H54 (cell line): ENCODE measurements at places on chromosomes 5 and 9.

GRCh38 chr5:141780952-141781781 is 97.0 kb downstream of the PCDH1 start:
- DNase-seq, result no peak

DNA sequence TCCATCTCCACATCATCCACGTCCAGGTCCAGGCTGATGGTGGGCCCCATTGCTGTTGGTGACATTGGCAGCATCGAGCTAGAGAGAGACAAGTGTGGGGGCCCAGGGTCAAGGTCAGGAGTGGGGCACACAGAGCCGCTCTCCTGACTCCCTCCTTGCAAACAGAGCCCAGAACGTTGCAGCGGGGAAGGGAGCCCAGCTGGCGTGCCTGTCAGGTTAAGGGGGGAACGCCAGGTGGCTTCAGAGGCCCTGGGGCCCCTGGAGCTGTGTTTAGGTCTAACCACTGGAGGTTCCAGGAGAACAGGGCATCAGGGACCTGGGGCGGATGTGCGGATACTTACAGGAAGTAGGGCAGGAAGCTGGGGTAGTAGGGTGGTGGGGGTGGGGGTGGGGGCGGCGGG is 7.5 kb downstream of the RNF44 start:
- DNase-seq, result no peak

DNA sequence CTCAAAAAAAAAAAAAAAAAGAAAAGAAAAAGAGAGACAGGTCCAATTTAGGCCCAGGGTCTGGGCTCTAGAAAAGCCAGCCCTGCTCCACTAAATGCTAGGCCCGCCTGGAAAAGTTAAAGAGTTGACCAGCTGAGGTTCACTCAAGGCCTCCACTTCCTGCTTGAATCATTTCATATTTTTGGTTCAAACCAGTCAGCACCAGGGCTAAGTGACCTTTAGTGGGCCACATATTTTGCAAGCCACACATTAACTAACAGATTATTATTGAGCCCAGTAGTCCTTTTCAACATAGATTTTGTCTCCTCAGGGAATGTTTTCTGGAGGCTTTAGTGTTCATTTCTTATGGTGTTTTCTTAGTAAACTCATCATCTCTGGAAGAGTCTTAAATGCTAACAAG is 156.6 kb downstream of the TLR4 start:
- DNase-seq, result no peak

- DNase-seq, result no peak
Measured at GRCh38 chr9:5425006-5425628, 12.6 kb downstream of the PLGRKT start.

GRCh38 chr9:38017149-38017884 is 51.7 kb downstream of the SHB start:
- peak; percentile 22 for DNase-seq

DNA sequence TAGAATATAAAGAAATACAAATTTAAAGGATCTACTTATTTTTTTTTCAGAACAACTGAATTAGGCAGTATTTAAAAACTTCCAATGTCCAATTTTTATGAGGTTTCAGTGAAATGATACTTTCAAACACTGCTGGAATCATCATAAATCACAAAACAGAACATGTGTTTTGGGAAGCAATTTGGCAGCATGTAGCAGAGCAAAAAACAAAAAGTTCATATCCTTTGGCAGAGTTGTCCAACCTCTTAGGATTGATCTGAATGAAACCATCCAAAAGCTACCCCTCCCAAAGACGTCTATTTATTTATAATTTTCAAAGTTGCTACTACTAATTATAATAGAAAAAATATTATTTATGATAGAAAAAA is 192.4 kb upstream of the PUM3 start:
- DNase-seq, result no peak

DNA sequence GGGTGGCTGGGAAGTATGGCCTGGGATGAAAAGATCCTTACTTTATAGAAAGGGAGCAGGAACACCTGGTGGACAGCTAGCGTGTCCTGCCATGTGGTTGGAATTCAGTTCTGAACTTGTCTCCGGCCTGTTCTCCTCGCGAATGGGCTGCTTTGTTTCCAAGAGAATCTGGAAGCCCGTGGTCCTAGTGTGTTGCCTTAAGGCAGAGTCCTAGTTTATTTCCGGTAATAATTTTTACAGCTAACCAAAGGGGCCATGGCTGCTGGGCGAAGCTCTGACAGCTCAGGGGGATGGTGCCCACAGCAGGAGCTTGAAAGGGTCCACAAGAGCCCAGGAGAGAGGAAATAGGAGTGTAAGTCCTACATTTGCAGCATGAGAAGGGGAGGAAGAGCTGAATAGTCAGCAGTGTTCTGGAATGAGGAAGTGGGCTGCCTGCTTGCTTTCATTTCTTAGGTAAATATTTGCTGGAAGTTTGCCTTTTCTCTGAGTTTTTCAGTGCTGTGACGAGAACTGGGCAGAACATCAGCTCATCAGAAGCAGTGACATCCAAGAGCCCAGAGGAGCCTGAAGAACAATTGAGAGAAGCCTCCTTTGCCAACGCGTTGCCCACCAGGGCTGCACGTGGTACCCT is 13.1 kb upstream of the IGFBPL1 start:
- no peak for DNase-seq

GRCh38 chr9:38162332-38163211 is 93.5 kb upstream of the SHB start:
- no peak for DNase-seq

- DNase-seq, result no peak
Measured at GRCh38 chr9:133888048-133888808, 103.9 kb downstream of the VAV2 start.

DNA sequence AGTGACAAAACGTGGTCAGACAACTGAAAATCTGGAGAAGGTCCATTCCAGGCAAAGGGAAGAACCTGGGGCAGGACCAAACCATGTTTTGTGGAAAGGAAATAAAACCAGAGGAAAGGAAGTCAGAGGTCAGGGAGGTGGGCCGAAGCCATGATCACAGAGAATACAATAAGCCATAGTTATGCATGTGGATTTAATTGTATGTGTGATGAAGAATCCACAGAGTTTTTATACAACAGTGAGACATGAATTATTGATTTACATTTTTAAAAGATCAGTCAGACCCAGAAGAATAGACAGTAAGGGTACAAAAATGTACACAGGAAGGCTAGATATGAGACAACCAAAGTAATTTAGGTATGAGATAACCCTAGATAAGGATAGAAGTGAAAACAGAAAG is 20.8 kb downstream of the TTC33 start:
- DNase-seq, result peak; percentile 12

DNA sequence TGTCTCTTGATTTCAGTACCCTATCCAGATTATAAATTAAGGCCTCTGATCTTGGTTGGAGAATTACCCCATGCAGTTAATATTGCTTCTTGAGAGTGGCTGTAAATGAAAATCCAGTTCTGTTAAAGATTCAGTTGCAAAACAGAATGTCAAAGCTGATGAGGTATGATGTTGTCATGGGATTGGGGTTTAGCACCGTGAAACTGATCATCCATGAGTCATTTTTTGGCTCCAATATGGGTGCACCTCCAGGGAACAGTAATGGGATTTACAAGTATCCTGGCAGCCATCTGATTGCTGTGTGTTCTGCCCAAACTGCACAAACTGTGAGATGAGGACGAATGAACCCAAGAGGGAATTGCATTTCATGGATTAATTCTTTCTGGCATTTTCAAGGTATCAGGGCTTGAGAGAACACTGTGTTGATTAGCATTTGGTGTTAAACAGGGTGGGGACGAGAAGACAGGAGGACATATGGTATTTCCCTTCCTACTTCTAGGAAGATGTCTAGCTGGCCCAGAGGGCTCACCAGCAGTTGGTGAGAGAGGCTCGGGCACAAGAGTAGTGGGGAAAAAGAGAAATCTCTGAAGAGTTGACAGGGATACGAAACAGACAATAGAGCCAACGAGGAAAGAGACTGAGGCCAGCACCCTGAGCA is 214.7 kb downstream of the GAS1 start:
- peak; percentile 67 for DNase-seq

DNA sequence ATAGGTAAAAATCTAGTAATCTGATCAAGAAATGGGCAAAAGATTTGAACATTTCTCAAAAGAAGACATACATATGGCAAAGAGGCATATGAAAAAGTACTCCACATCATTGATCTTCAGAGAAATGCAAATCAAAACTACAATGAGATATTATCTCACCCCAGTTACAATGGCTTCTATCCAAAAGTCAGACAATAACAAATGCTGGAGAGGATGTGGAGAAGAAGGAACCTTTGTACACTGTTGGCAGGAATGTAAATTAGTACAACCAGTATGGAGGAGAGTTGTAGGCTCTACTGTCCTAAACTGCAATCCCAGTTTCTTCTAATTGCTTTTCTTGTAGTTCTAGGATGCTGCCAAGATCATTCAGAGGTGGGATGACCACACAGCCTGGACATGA is 193.5 kb upstream of the RFX3 start:
- DNase-seq, result no peak

- DNase-seq, result no peak
Measured at GRCh38 chr9:13377171-13377925, 97.9 kb upstream of the MPDZ start.

GRCh38 chr5:169988206-169988605 is 7.9 kb upstream of the INSYN2B start:
- no peak for DNase-seq

DNA sequence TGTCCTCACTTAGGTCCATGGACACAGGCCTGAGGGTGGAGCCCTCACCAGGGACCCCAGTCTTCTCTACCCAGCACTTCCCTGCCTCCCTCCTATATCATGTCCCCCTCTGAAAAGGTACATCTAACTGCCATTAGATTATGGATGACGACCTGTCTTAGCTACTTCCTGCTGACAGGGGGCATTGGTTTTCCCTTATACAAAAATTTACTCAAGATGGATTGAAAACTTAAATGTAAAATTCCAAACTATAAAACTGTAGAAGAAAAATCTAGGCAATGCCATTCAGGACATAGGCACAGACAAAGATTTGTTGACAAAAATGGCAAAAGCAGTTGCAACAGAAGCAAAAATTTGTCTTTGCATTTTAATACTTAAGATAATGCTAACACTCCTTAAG is 623.2 kb upstream of the FAM174A start:
- no peak for DNase-seq

GRCh38 chr9:89706086-89706485 is 101.3 kb downstream of the GADD45G start:
- DNase-seq, result no peak

- DNase-seq, result no peak
Measured at GRCh38 chr9:33458444-33458843, 11.1 kb upstream of the AQP3 start.

DNA sequence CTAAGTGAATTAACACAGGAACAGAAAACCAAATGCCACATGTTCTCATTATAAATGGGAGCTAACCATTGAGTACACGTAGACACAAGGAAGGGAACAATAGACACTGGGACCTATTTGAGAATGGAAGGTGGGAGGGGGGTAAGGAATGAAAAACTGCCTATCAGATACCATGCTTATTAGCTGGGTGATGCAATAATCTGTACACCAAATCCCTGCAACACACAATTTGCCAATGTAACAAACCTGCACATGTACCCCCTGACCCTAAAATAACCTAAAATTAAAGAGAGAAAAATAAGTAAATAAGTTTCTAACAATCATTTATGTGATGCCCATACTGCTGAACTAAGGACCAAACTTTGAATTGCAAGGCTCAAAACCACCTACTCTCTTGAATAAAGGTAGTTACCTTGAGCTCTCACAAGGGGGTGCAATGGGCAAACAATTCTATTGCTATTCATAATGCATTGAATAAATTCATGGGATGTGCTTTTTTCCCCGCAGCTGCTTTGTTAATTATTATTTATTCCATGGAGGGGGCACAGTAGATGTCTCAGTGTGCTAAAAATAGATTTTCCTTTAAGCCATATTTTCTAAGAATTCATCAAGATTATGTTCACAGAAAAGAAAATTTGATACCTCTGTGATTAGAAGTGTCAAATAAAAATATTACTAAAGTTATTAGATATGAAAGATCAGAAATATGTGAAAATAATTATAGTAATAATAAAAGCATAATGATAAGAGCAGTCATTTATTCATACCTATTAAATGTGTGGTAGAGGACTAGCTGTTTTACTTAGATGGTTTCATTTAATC is 76.2 kb upstream of the PTPN3 start:
- DNase-seq, result peak; percentile 33

- DNase-seq, result no peak
Measured at GRCh38 chr9:94971378-94972131, 245.1 kb downstream of the AOPEP start.

GRCh38 chr5:53059281-53059680 is 50.3 kb downstream of the MOCS2 start:
- DNase-seq, result no peak

GRCh38 chr5:42267091-42267490 is 156.1 kb upstream of the GHR start:
- DNase-seq, result no peak

DNA sequence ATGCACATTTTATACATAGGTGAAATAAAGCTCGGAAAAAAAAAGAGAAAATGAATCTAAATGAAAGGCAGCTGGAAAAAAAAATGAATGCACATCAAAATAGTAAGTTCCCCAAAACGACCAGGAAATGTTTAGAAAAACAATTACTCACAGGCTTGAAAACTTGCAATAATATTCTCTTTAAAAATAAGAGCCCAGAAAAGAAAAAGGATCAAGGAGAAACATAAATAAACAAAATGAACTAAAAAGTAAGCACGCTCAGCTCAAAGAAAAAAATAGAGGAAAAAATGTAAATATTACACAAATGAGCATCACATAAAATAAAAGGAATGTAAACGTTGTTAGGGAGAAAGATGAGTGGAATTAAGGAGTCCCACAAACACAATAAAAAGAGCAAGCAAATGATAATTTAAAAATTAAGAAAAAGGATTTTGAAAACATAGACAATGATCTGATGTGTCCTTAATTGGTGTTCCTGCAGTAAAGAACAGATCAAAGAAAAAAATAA is 54.2 kb downstream of the SLC27A6 start:
- DNase-seq, result no peak

DNA sequence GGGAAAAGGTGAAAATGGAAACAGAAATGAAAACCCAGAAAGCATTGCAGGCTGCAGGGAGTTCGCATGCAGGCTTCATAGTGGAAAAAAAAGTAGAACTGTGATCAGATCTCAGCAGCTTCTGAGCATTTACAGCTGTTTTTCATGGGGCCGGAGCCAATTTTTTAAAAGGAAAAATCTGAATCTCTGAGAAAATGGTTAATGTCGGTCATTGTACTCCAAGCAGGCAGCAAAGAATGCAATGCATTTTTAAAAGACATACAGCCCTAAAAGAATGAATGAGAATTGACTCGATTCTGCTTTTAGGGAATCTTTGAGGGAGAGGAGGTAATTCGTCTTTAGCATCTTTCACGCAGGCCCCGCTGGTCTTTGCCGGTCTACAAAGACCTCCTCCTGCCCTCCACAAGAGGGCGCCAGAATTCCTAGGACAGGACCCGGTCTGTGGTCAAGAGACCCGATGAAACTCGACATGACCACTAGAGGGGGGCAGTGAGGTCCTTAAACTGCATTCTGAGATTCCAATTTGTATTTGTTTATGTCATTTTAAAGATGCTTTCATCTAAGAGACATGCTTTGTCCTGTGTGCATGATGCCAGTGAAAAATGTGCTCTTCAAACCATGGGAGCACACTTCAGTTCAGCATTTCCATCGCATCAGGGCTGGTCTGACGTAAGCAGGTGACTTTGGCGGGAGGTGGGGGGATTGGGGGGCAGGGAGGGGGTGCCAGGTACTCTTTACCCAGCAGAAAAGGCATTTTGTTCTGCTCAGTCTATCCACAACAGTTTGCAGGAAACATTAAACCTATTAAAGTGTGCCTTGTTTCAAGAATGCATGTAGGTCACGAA is 43.7 kb upstream of the TMEM252 start:
- peak; percentile 86 for DNase-seq

- DNase-seq, result peak; percentile 17
Measured at GRCh38 chr5:77143998-77144836, 57.1 kb upstream of the ZBED3 start.
